ENCODE measurements at places on chromosomes 3 and 15.

- peak; percentile 85 for DNase-seq
Measured at GRCh38 chr3:45915518-45916231, 27.6 kb upstream of the CXCR6 start.

- no peak for DNase-seq
Measured at GRCh38 chr15:58770519-58770856, 614 bp upstream of the MINDY2 start.

- DNase-seq: no peak
Measured at GRCh38 chr3:4906107-4906621, 73.1 kb upstream of the BHLHE40 start.

DNA sequence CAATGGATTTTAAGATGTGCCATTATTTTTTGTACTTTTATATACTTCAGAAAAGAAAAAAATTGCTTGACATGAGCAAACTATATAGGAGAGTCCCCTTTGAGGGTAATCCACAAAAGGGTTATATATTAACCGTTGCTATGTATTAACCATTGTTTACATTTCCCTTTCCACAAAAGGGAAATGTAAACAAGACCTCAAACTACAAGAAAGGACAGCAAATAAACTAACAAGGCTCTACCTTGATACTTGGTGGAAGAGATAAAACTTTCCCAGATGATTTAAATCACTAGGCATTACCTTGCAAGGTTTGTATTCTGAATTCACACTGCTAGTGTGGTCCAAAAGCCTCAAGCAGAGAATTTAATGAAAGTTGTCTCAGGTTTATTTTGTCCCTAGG, 616.3 kb upstream of the BCHE start:
- no peak for DNase-seq

GRCh38 chr15:62115847-62116246, 49.1 kb downstream of the C2CD4A start:
- no peak for DNase-seq

- no peak for DNase-seq
Measured at GRCh38 chr3:27557411-27557810, 73.2 kb upstream of the SLC4A7 start.

- DNase-seq: no peak
Measured at GRCh38 chr3:180447136-180447535, 154.8 kb upstream of the TTC14 start.

DNA sequence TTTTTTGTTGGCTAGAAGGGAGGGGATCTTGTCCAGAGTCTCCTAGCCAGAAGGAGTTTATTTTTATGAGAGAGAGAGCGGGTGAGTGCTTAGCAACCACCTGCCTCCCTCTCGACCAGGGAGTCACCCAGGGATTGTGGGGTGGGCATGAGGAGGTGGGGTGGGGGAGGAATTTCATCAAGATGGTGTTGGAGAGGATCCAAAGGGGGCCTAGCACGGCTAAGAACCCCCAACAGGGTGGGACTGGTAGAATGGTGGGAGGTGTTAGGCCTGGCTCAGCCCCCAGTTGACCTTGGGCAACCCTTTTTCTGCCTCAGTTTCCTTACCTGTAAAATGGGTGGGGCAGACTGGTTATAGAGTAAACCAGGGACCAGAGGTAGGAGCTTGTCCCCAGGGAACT, 1.8 kb downstream of the SLC6A6 start:
- DNase-seq: no peak

DNA sequence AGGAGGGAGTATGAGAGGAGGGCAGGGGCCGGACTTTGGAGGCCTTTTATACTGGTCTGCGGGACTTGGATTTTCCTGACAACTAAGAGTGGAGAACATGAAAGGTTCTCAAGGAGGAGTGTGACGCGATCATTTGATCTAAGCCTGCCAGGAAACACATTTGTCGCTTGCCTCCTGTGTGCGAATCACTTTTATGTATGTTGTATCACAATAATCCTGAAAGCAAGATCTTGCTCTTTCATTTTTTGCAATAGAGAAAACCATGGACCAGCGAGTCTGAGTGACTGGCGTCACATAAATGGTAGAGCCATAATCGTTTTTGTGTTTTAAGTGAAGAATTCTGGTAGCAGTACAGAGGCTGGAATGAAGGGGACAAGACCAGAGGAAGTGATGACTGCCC, 100.7 kb downstream of the ARNT2 start:
- DNase-seq: no peak

DNA sequence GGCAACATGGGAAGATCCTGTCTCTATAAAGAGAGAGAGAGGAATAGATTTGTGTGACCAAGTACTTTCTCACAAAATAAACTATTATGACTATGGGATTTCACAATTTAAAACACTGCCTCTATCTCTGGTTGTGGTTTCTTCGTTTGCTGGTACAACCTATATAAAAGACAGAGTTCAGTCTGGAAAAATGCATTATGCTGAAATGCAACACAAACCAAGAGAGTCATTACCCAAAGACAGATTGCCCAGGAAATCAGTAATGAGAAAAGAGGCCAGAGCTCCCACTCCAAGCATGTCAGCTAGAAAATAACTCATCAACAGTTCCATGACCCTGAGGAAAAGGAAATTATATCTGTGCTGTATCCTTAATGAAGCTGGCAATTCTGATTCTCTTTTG, 23.2 kb downstream of the GPR176 start:
- DNase-seq: no peak

GRCh38 chr3:190261015-190261414, 61.2 kb downstream of the CLDN1 start:
- DNase-seq: no peak

DNA sequence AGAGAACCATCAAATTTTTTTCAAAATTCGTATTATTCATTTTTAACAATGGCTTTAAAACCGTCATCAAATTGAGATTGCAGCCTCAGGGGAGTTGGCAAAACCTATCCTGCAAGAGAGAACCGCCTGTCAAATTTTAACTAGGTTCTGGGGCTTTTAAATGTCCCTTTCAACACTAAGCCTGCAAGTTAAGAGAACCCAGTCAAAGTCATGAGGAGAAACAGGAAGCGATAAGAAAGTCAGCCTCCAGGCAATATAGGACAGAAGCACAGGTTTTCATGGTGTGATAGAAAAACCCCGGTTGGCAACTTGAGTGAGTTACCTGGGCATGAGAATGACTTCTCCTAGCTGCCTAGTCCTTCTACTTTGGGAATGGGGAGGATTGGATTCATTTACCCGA, 59.8 kb downstream of the CPNE4 start:
- no peak for DNase-seq

GRCh38 chr3:151322511-151322910, 5.9 kb upstream of the GPR87 start:
- DNase-seq: no peak

GRCh38 chr15:99114511-99115299, 9.8 kb downstream of the SYNM start:
- DNase-seq: no peak

DNA sequence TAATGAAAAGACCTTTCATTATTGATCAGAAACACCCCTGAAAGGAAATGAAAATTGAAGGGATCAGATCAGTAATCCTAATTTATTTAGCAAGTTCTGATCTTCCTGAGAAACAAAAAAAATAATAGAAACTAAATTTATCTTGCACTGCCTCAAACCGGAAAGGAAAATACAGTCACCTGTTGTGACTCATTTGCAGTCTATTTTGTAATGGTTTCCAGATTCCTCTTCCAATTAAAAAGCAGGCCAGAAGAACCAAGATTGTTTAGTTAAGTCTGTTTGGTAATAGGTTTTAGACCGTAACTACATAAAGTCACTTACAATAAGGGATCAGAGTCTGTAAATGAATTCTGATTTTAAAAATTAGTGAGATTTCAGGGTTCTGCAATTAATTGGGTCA, 49.7 kb upstream of the ATOSA start:
- no peak for DNase-seq

GRCh38 chr15:90884719-90885431, 571 bp downstream of the FES start:
- DNase-seq: peak; percentile 77

DNA sequence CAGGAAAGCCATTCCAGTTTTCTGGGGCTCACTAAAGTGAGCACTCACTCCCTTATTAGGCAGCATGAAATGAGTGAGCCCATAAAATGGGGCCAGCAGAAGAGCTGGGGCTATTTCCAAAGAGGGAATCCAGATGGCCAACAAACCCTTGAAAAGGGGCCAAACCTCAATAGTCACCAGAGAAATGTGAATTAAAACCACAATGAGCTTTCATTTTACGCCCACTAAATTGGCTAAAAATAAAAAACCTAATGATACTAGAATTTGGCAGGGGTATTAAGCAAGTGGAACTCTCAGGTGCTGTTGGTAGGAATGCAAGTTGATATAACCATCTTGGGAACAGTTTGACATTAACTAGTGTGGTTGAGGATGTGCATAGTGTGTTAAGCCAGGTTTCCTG, 42.1 kb upstream of the RAF1 start:
- no peak for DNase-seq

DNA sequence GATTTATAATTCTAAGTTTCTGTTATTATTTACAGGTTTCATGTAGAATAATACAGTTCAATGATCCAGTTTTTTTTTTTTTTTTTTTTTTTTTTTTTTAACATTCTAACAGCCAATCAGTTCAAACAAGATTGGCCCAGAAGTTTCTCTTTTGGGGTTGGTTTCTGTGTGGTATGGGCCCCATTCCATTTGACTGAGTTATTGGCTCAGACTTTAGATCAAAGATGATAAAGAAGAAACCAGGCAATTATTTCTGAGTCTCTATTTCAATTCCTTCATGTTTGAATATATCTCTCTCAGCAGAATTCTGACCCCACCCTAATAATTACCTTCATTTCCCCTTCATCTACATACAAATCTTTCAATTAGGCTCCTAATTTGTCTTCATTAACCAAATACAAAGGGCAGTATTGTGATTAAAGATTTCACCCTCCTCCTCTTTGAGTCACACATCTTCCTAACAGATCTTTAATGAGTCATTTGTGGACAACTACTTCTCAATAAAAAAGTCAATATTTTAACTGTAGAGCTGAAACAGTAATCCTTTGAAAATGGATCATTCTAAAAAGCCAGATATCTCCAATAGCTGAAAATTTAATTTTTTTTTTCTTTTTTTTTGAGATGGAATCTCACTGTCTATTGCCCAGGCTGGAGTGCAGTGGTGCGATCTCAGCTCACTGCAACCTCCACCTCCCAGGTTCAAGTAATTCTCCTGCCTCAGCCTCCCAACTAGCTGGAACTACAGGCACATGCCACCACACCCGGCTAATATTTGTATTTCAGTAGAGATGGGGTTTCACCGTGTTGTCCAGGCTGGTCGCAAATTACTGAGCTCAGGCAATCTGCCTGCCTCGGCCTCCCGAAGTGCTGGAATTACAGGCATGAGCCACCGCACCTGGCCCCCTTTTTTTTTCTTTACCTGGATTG, 878.8 kb downstream of the NAALADL2 start:
- no peak for DNase-seq

GRCh38 chr3:18143258-18143780, 281.8 kb downstream of the SATB1 start:
- no peak for DNase-seq

- DNase-seq: no peak
Measured at GRCh38 chr15:80703965-80704364, 8.9 kb downstream of the ABHD17C start.

- no peak for DNase-seq
Measured at GRCh38 chr3:69976021-69976420, 23.5 kb upstream of the SAMMSON start.

- DNase-seq: no peak
Measured at GRCh38 chr3:136898549-136898948, 36.5 kb downstream of the NCK1 start.

- DNase-seq: no peak
Measured at GRCh38 chr3:194654443-194654842, 17.5 kb downstream of the LSG1 start.

GRCh38 chr15:69462493-69463181, 10.0 kb downstream of the RPLP1 start:
- DNase-seq: peak; percentile 95

- no peak for DNase-seq
Measured at GRCh38 chr3:59321881-59322540, 272.2 kb upstream of the CFAP20DC start.

GRCh38 chr3:2097641-2098191, 950 bp upstream of the CNTN4 start:
- no peak for DNase-seq

- DNase-seq: no peak
Measured at GRCh38 chr15:85955501-85956391, 123.9 kb upstream of the AGBL1 start.

DNA sequence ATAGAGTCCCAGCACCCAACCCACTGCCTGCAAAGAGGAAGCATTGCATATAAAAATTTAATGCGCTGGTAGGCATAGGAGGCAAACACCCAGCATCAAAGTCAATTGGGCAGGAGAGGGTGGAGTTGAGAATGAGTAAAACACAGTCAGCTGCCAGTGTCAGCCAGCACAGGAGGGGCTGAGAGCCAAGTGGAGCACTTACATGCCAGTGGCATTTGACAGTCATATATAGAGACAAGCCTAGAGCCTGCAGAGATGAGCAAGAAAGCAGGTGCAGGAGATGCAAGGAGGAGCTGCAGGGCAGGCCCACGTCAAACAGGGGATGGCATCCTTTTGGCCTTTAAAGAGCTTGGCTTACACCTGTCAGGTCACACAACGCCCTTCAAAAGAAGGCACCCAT, 27.6 kb upstream of the ZFAND6 start:
- DNase-seq: peak; percentile 48

GRCh38 chr3:143203848-143204247, 84.3 kb downstream of the CHST2 start:
- DNase-seq: no peak

DNA sequence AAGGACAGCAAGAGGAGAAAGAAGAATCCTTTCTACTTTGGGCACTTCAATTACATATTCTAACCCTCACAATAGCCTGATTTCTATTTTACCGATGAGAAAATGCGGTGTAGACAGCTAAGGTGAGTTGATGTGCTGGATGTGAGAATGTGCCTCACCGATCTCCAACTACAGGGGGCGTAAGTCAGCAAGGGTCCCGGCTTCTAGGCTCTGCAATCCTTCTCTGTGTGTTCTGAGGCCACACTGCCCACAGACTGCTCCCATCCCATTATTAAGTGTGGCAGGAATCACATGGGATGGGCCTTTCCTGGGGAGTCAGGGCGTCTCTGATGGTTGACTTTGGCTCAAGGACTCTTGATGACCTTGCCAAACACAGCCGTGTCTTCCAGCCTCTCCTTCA, 23.6 kb upstream of the RPL35A start:
- peak; percentile 56 for DNase-seq

GRCh38 chr15:75107908-75108838, 84.8 kb downstream of the PPCDC start:
- DNase-seq: peak; percentile 86

GRCh38 chr3:132008837-132009236, 26.0 kb downstream of the CPNE4 start:
- DNase-seq: no peak

DNA sequence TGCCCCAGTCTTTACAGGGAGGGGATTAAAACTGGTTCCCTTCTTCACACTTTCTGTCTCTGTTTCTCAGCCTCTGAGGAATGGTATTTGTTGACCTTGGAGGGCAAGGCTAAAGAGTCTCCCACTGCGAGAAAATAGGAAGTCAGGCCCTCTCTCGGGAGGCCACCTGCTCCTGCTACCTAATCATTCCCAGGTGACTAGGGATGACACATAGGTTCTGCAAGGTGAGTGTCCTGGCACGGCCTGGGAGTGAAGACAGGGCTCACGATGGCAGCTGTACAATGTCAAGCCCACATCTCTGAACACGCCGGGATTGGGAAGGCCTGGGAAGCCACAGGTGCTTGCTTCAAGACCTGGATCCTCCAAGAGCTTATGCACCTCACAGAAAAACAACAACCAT, 314.2 kb downstream of the NTRK3 start:
- DNase-seq: no peak

GRCh38 chr15:57568299-57568698, 23.4 kb upstream of the MYZAP start:
- DNase-seq: no peak
